ENCODE measurements at places on chromosomes 1 and 21.

GRCh38 chr1:184541537-184542152 is 154.8 kb downstream of the C1orf21 start:
- no peak for DNase-seq

DNA sequence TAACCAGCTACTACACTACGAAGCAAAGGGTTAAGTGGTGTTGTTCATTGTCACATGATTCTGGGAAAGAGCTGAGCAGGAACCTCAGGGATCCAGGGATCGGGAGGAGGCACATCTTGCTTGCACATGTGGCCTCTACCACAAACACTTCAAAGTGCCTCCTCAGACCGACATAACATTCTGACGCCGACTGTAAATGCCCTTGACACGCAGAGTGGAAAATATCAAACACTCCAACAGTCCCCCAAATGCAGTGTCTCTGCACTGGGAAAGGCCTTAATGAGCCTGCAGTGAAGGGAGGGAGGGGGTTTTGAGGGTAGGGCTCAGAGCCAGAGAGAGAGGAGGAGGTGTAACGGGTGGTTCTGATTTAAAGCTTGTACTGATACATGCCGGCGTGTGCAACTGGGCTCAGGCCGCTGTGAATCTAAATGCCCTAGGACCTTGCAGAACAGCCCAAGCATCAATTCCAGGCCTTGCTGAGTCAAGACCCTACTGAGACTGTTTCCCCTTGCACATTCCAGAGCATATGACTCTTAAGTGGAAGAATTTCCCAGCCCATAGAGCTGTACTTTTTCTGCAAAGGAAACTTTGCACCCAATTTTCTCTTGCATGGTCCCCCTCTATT is 163.7 kb downstream of the NTMT2 start:
- DNase-seq = no peak

DNA sequence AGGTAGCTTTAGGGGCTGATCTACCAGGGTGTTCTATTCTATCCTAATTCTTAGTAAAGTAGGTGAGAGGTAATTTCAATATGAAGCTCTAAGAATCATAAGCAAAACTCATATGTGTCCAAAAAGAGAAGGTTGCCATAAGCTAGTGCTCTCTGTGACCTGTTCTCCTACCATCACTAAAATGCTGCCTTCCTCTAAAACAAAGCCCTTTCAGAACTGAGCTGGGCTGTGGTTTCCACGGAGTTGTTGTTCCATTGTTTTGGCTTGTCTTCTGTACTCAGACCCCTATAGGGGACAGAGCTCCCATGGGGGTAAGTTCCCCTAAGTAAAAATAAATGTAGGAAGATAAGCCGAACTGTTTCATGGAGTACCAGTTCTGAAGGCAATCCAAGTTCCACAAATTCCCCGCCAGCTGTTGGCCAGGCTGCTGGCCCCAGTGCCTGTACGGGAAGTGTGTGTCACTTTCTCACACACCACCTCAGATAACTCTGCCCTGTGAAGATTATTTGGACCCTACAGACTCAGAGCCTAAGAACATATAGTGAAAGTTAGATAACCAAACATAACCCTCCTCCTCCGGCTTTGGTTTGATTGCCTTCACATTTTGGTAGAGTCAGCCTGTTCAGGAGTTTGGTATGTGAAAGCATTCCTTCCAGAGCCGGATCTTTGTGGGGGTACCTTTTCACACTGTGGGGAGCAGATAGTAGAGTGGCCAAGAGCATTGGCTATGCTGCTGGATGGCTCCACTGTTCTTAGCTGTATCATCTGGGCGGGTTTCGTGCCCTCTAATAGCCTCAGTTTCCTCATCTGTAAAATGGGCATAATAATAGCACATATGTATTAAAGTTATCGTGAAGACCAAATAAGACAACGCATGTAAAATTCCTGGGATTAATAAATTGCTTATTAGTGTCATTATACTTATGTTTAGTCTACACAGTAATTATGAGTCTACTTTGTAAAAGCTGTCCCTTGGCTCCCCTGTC is 10.8 kb downstream of the DPT start:
- DNase-seq = no peak

DNA sequence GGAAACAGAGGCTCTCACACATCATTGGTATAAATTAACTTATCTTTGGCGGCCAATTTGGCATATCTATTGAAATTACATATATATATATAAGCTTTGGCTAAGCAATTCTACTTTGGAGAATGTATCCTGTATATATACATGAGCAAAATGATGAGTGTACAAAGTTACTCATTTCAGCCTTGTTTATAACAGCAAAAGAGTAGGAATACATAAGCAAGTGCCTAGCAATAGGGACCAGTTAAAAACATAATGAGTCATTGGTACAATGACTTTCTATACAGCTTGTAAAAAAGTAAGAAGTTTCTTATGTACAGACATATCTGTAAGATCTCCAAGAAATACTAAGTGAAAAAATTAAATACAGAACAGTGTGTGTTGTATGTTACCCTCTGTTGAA is 190.8 kb downstream of the LTN1 start:
- no peak for DNase-seq

- DNase-seq = no peak
Observed at GRCh38 chr21:30233228-30234020, 17.5 kb upstream of the CLDN8 start.

DNA sequence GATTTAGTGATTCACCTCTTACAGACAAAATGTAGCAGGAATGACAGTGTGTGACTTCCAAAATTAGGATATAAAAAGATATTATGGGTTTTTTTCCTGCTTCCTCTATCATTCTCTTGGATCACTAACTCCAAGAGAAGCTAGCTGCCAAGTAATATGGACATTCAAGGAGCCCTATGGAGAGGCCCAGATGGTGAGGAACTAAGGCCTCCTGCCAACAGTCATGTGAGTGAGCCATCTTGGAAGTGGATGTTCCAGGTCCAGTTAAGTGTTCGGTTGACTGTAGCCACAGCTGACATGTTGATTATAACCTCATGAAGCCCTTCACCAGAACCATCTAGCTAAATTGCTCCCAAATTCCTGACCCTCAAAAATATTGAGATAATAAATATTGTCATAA is 38.8 kb downstream of the CD160 start:
- no peak for DNase-seq

- no peak for DNase-seq
Observed at GRCh38 chr1:55938376-55938850, 641.0 kb downstream of the PLPP3 start.

- DNase-seq = no peak
Observed at GRCh38 chr1:36464605-36465393, 615 bp upstream of the MRPS15 start.

DNA sequence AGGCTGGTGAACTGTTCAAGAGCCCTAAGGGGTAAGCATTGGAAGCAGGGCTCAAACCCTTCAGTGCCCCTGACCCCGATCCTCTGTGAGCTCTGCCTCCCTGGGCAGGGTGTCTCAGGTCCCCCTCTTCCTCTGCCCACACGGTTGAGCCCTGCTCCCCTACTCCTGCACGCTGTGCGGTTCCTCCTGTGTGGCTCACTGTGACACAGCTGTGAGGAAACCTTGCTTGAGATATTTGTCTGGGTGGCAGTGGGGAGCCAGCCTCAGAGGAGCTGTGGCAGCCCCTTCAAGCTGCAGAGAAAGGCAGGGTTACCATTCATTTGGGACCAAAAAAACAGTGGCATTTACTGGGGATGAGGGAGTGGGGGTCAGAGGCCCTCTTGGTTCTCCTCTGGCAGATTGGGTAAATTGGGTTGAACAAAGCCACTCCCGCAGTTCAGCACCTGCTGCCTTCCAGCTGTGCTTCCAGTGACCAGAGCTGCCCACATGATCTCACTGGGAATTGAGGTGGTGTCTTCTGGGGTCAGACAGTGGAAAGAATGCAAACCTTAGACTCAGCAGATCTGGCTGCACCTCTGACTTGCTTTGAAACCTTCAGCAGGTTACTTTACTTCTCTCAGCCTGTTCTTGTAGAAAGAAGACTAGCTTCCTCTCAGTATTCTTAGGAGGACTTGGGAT is 60.6 kb upstream of the CD1D start:
- DNase-seq = no peak

DNA sequence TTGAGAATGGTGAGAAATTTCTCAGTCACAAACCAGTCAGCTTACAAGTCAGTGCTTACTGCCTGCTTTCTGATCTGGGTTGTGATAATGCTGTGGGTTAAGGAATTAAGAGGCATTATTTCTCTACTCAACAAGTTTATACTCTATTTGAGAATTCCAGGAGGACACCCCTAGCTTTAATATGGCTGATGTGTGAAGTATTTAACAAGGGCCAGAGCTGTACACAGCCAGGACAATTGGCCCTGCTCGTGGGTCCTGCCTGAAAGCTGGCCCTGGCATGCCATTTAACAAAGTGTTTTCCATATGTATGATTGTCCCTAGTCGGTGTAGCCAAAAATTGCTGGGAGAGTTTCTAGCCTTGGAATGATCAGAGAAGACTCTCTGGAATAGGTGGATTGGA is 43.2 kb downstream of the HHAT start:
- DNase-seq = no peak

GRCh38 chr1:29358183-29358582 is 121.9 kb downstream of the PTPRU start:
- DNase-seq = no peak

- DNase-seq = no peak
Observed at GRCh38 chr1:163781146-163781545, 459.4 kb downstream of the NUF2 start.

DNA sequence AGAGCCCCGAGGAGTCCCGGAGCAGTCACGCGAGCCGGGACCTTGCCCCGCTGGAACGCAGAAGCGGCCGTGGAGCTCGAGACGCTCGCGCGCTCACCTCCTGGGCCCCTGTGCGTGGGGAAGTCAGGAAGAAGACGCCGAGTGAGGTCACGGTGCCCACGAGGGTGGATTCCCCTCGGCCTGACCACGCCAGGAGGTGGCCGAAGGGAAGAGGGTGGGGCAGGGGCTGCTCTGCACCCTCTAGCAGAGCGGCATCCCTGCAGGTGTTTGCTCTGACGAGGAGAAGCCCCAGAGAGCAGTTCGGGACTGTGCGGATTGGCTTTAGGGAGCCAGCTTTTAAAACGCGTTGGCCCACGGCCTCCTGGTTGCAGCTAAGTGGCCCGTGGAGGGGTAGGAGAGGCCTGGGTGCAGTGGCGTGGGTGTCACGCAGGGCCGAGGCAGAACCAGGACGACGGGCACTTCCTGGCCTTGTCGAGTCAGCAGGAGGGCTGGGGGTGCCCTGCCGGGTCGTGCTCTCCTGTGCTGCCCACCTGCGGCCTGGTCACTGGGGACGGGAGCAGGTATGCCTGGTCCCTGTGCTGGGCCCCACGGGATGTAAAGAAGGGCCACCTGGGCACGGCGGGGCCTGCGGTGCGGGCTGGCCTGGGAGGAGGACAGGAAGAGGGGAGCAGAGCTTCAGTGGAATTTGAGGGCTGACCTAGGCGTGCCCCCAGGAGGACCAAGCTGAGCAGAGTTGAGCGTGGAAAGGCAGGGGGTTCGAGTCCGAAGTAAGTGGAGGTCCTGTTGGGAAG is 1.0 kb downstream of the PDXK start:
- DNase-seq = no peak

GRCh38 chr1:228009828-228010775 is 3.3 kb downstream of the WNT3A start:
- no peak for DNase-seq

GRCh38 chr1:95876276-95876675 is 642.3 kb downstream of the RWDD3 start:
- DNase-seq = no peak

- no peak for DNase-seq
Observed at GRCh38 chr1:238895911-238896310, 490.5 kb upstream of the CHRM3 start.

DNA sequence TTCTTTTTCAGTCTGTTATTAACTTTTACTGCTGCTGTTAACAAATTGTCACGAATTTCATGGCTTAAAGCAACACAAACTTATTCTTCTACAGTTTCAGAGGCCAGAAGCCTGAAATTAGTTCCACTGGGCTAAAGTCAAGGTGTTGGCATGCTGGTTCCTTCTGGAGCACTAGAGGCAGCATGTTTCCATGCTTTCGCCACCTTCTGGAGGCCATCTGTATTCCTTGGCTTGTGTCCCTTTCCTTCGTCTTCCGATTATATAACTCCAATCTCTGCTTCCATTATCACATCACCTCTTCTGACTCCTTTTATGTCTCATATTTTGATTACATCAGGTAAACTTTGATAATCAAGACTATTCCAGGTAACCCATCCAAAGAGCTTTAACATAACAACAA is 1742.1 kb downstream of the BRINP3 start:
- no peak for DNase-seq
